ENCODE measurements at places on chromosomes 3 and 15.

GRCh38 chr3:182920515-182921084, 59.7 kb downstream of the DCUN1D1 start:
- no peak for DNase-seq

DNA sequence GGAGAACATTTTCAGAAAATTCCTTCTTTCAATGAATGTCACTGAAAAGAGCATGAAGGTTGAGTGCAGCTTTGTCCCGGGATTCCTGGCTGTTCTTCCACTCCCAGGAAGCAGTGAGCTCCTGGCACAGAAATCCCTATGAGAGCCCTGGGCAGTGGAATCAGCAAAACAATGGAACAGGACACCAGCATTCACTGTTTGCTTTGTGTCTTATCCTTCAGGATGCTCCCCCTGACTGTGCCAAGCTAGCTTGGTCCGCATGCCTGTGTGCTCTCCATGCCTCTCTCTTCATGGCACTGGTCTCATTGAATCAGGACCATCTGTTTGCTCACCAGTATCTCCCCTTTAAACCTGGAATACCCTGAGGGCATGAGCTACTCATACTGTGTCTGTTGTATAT, 102.0 kb upstream of the GADL1 start:
- no peak for DNase-seq

DNA sequence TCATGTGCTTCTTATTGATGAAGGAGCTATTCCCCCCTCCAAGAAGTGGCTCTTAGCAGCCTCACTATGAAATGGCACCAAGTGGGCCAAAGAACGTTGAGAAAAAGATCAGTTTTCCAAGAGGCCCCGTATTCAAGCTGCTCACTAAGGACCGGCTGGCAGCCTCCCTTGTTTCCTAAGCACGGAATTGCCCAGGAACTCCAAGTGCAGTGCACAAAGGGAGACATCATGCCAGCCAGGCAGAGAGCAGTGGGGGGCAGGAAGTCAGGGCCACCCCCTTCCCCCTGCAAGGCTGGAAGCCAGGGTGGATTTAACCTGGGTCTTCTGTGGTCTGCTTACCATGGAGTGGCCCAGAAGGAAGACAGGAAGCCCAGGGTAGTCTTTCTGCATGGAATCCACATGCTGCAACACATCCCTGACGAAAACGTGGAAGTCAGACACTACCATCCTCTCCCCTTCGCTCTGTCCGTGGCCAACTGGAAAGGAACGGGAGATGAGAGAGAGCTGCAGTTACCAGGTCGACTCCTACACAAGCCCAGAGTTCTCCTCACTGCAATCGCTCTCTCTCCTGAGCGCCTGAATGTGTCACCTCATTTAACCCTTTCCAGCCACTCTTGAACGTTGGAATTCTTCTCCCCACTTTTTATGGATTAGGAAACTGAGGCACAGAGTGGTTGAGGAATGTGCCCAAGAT, 49.5 kb downstream of the ABTB1 start:
- DNase-seq, result no peak

GRCh38 chr15:90423801-90424319, 35.8 kb downstream of the IQGAP1 start:
- DNase-seq, result no peak

DNA sequence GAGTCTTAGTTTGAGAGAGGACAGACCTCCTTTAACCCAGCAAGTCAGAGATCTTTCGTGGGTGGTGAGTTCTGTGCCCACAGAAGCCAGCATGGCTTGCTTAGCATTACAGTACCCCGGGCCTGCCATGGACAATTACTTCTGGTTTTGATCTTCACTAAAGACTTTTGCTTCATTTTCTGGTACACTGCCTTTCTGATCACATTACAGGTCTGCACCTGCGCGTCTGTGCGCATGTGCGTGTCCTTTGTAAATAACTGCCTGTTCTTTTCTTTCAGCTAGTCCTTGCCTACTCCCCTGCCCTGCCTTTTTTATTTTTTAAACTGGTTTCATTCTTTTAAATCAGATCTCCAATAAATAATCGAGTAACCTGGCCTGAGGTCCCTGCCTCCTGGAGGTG, 57.1 kb upstream of the CMTM8 start:
- DNase-seq, result no peak

GRCh38 chr15:64749999-64750657, 25.3 kb downstream of the RBPMS2 start:
- DNase-seq, result no peak

DNA sequence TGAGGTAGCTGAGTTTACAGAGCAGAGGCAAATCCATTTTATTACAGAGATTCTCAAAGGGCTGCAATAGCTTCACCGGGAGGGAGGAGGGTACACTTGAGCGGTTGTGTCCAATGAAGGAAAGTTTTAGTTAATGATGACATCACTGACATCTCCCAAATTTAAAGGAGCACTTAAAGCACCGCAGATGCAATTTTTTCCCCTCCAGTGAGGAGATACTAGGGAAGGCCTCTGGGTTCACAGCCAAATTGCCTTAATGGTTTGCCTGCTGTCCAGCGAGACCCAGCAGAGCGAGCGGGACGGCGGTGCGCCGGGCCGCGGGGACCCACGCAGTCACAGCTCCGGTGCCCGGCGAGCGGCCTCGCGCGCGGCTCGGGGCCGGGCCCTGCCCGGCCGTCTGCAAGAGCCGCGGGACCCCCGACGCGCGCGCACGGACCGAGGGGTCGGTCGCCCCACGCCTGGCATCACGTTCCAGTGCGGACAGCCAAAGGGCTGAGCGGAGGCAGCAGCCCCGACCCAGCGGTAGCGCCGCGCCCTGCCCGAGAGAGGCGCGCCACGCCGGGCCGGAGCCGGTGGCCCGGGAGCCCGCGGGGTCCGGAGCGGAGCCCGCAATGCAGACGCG, 160.5 kb upstream of the CHRNA7 start:
- no peak for DNase-seq

DNA sequence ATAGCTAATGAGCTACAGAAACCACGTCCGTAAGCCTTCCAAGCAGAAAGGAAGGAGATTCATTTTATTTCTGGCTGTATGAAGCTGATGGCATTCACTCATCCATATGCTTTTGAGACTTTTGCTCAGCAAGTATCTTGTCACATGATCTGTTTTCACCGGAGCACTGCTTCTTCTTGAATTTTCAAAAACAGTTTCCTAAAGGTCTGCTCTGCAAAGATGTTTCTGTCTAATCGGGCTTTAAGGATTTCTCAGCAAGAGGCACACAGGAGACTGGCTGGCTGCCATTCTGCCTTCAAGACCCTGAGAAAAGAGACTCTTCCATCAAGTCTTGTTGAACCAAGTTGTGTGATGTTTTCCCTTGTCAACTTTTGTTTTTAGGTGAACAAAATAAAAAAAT, 289.6 kb upstream of the LYSMD4 start:
- no peak for DNase-seq

- DNase-seq, result no peak
Observed at GRCh38 chr3:53718462-53718861, 127.8 kb downstream of the CHDH start.
